GM20000 (cell line): ENCODE measurements at places on chromosomes 7 and 10.

DNA sequence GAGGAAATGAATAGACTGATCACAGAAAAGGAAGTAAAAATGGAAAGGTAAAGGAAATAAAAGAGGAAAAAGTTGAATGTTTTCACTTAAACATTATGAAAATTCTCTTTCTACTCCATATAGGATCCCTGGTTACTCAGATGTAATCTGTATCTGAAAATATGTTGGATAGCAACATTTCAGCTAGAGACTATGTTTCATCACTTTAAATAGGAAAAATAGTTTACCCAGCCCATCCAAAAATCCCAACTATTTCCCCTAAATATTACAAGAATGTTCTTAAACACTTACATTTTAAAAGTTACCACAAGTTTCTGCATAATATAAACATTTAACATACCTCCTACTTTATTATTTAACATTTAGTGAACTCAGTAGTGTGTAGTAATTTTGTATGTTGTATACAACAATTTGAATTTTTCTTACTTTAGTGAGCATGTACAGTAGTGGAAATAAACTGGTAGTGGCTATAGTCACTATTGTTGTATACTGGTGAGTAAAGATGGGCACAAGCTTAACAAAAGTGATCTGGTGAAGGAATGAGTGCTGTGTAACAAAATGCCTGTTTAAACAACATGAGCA, 27.1 kb downstream of the SLF2 start:
- no peak for DNase-seq

DNA sequence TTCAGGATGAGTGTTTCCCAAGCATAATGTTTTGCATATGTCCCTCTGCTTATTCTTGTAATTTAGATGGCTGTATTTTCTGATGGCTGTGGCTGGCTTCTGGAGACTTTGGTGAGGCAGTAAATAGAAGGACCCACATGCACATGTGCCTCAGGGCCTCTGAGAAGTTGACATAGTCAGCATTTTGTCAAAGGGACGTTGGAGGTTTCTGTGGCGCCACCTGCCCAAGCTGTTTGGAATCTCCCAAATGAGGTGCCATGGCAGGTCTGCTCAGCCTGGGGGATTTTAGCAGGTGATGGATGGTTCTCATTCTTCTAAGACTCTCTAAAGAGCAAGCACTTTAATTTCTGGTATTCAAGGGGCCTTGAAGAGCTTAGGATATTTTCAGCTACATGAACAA, 29.8 kb downstream of the C10orf120 start:
- DNase-seq, result no peak

GRCh38 chr7:106094780-106095179, 17.3 kb downstream of the SYPL1 start:
- no peak for DNase-seq

DNA sequence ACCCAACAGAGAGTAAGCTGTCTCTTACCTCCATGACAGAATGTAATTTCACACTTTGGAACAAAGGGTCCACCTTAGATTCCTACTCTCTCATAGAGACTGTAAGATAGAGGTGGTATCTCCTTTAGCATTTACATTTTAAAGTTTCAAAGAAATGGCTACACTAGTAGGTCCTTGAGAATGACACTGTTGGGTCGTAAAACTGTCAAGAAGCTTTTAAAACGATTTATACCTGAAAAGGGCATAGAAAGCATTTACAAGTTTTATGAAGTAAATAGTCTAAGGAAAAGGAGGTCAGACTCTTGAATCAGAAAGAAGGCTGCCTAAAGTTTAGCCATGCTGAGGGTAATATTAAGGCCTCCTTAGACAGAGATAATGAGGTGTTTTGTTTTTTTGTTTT, 1212.4 kb upstream of the PHF14 start:
- no peak for DNase-seq

GRCh38 chr10:114876169-114876568, 54.6 kb downstream of the FHIP2A start:
- no peak for DNase-seq

GRCh38 chr7:75969182-75969581, 25.2 kb downstream of the TMEM120A start:
- no peak for DNase-seq

DNA sequence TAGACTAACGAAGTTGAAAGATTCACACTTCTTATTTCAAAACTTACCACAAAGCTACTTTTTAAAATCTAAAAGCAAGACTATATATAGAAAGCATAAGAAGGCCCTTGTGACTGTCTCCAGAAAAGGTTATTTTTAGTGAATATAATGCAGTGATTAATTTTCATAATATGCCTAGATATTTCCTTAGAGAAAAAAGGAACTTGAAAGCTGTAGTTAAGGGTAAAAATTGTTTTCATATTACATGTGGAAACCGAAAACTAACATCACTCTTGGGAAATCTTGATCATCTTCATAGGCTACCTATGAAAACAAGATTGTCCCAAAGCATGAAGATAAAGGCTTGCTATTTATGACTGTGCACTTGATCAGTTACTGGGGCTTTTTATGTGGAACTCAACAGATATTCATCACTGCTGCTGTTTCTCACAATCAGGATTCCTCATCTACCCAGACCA, 223.2 kb downstream of the SH2D4B start:
- DNase-seq, result peak; percentile 11

DNA sequence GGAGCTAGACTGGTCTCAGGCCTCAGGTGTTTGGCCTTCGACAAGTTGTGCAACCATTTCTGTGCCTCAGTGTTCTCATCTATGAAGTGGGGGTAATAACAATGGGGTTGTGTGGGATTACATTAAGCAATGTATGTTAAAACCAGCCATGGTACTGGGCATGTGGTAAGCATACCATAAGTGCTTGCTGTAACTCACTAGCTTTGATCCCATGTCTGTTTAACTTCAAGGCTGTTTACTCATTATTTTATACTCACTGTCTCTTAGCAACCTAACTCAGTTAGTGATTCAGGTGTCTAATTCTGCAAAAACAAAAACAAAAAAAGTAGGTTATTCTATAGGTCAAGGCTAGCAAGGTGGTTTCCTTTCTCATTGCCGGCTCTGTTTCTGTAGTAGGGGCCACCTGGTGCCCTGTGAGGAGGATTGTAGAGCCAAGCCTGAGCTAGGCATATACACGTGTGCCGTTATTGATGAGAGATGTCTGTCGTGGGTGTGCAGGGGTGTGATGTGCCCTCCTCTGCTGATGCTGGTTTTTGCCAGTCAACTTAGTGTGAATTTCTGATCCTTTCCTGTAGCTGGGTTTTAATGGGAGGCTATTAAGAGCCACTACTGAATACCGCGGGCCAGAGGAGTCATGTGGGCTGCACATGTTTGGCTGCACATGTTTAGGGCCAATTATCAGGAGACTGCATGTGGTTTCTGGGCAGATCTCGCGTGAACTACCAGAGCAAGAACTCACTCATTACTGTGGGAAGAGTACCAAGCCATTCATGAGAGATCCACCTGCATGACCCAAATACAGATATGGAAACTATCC, 56.2 kb downstream of the EEPD1 start:
- DNase-seq, result no peak

- no peak for DNase-seq
Observed at GRCh38 chr10:33772370-33773252, 438.1 kb upstream of the NRP1 start.

GRCh38 chr10:71496927-71497762, 100.4 kb downstream of the CDH23 start:
- DNase-seq, result no peak

DNA sequence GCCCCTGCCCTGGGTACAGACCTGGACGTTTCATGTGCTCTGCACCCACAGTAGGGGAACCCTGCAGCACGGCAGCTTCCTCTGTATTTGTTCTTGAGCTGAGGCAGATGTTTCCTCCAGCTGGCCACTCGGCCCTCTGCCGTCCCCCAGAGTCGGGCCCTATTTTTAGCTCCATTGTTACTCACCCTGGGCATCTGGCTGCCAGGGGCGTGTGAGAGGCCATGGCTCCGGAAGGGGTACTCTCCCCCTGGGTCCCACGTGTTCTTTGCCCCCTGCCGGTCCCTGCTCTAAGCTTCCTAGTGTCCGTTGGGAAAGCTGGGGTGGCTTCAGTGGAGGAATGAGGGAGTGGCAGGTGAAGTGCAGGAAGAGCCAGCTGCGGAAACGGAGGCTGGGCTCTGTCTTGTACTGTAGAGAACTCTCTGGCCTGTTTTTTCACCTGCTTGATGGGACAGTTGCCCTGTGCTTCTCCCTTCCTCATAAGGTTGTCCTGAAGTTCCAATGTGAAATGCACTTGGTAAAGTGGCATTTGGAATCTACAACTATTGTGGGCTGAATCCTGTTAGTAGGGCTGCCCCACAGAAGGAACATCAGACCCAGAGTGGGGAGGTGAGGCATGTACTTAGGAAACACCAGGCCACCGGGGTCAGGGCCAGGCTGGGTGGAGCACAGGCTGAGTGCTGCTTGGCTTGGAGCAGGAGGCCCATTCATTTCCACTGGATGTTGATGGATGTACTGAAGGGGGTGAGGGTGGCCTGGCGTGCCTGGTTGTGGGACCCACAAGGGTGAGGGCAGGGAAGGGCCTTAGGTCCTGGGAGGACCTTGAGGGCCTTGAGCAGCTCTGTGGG, 30.6 kb downstream of the PALD1 start:
- peak; percentile 38 for DNase-seq

- no peak for DNase-seq
Observed at GRCh38 chr7:121158665-121159064, 170.1 kb upstream of the WNT16 start.

DNA sequence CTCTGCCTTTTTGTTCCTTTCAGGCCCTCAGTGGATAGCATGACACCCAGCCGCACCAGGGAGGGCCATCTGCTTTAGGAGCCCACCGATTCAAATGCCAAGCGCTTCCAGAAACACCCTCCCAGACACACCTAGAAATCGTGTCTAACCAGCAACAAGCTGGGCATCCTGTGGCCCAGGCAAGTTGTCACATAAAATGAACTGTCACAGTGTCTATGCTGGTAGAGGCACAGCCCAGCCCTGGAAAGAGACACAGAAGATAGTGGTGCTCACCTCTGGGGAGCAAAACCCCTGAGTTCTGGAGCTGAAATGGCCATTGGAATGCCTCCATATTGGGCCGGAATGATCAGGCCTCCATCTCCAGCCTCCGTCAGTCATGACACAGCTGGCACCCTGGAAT, 38.9 kb downstream of the ECHDC3 start:
- DNase-seq, result no peak

GRCh38 chr7:99126921-99127553, 16.9 kb downstream of the SMURF1 start:
- DNase-seq, result no peak

GRCh38 chr7:150376560-150376959, 2.6 kb upstream of the ZNF775 start:
- DNase-seq, result no peak

DNA sequence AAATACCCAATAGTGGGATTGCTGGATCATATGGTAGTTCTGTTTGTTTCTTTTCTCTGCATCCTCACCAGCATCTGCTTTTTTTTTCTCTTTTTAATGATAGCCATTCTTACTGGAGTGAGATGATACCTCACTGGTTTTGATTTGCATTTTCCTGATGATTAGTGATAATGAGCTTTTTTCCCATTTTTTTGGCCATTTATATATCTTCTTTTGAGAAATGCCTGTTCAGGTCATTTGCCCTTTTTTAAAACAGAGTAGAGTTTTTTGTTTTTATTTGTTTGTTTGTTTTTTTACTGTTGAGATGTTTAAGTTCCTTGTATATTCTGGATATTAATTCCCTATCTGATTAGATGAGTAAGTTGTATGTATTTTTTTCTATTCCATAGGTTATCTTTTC, 205.8 kb upstream of the KAT6B start:
- no peak for DNase-seq

DNA sequence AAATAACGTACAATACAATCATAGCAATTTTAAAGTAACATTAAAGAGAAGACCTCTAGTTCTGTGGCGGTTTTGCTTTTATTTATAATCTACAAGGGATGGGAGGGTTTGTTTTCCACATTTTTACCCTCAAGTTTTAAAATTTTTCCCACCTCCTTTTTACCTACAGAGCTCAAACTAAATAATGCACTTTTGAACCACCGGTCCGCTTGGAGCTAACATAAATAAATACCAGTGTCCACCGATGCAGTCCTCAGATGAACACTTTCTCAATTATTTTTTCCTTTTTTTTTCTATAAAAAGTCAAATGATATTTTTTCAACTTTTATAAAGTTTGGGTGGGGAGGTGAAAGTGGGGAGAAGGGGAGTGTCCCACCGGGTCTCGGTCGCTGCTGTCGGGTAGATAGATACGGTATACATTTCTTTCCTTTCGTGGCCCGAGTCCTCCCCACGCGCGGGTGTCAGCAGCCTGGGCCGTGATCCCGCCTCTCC, 3.3 kb downstream of the ZNF503 start:
- no peak for DNase-seq

DNA sequence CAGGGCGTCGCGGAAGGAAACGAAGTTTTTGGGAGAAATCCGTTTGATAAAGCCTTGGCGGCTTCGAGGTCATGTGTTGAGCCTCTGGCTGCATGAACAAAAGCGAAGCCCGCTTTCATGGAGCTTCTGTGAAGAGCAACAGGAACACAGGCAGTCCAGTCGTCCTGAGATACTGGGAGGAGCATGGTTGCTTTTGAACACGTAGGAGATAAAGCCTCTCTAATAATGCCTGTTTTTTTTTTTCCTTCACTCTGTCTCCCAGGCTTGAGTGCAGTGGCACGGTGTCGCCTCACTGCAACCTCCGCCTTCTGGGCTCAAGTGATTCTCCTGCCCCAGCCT, 473 bp upstream of the ZNF32 start:
- DNase-seq, result no peak

DNA sequence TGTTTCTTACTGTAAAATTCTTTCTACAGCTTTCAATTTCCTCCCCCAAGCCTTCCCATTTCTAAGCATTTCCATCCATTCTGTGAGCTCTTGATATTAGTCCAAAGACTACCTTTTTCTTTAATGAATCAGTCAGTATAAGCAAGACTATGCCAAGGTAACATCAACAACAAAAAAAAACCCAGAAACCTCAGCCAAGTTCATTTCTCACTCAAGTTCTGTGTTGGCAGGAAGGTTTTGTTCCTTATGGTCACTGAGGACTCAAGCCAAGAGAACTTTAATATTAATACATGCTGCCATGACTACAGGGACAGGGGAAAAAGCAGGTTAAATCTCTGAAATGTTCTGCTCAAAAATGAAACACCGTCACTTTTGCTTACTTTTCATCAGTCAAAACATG, 621.2 kb upstream of the NRP1 start:
- DNase-seq, result no peak

DNA sequence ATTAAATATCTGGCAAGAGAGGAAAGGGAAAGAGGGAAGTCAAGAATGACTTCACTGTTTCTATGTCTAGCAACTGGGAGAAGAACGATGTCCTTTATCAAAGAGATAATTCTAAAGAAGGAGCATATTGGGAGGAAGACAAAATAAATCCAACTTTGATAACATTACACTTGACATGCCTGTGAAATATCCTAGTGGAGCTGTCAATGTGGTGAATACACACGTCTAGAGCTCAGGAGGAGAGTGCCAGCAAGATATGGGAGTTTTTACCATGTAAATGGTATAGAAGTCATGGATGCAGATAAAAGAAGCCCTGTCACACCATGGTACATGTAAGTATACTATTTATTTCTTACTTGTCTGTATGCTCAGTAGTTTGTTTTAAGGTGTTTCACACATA, 356.7 kb downstream of the HPSE2 start:
- no peak for DNase-seq
